ENCODE measurements at places on chromosomes 5 and 9.

DNA sequence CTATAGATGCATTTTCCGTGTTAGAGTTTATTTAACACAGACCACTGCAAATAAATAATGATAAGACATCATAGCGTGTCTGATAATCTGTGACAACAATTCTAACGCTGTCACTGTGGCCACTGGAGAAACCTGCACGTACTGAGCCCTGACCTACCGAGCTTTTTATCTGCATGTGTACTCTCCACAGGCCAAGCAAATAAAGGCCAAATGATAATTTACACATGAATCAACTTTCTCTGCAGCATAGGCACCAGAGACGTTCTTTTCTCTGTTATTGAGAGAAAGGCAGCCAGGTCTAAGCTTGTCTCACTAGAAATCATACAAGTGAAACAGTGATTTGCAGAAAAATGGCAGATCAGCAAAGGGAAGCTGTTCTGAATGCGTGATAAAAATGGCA lies 75.8 kb downstream of the POU5F2 start:
- DNase-seq: no peak

GRCh38 chr9:20838218-20838617 lies 154.2 kb downstream of the FOCAD start:
- no peak for DNase-seq

- no peak for DNase-seq
These were observed 20.3 kb downstream of the ARPC5L start for GRCh38 chr9:124882231-124882630.

DNA sequence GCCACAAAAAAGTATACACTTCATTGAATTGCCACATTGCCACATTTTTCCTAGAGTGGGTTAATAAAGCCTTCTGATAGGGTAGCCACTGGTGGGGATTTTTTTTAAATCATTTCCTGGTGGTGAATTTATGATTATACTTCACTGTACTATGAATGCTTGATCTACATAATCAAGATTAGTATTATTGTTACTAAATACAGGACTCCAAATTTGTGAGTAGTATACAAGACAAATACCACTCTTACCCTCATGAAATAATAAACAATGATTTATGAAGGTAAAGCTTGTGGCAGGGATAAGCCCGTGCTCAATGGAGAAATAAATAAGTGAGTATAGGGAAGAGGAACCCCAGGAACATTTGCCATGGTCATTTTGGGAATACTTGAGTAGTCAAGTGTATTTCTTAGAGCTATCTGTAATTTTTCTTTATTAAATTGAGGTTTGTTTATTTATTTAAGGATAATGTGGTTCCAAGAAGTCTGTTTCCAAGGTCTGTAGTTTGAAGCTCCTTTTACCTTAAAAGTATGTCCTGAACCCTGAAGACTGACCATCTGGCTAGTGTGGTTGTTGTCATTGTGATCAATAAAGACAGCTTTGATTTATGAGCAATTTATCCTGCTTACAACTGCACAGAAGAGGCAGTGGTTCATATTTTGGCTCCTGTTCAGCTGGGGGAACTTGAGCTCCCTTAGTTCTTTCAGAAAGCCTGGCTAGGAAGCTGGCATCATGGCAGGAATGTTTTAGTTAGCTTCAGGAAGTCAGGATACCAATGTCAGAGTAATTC lies 118.6 kb downstream of the ZSWIM6 start:
- peak; percentile 29 for DNase-seq

DNA sequence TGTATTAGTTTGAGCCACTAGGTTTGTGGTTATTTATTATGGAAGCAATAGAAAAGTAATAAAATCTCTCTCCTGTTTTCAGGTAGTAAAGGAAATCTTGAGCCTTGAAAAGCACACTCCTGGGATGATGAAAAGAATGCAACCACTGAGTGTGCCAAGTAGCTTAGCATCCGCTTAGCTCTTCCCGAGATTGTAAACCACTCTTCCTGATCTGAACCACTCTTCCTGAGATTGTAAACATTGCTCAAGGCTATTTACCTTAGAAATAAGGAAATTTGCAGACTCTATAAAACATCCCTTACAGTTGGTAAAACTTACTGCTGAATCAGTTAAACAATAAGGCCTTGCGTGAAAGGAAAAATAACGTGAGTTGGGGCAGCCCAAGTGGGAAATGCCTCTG lies 17.4 kb upstream of the IL33 start:
- DNase-seq: no peak

Measured in GM04503 (cell line).